ENCODE measurements at places on chromosomes 7 and 10.

DNA sequence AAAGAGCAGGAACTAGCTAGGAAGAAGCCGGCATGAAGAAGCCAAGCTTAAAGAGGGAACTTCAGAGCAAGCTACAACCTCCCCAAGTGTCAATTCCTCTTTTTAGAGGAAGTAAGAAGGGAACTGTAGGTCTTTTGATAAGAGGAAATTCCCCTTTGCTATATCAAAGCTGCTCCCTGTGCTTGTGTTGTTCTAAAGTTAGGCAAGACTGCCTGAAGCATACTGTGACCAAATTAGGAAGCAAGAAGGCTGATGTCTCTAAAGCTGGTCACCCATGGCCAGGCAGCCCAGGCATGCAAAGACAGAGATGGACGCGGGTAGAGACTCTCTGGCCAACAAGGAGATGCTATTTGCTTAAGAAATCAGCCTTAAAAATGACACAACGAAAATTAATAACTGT, 87.9 kb downstream of the RNF216 start:
- no peak for DNase-seq

DNA sequence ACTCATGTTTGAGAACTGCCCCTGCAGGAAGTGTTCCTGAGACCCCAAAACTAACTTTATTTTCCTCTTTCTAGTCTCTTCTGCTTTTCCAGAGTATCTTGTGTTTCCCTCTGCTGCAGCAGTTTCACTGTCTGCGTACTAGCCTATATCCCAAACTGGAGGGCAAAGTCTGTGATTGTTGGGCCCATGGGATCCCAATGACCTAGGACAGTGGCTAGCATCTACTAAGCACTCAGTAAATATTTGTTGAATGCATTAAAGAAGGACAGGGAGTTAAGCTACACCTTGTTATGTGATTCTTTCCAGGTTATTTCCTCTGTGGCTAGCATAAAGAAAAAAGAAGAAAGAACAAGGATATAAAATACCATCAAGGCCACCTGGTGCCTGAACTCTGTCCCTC, 210.6 kb upstream of the PHYHIPL start:
- DNase-seq, result no peak

DNA sequence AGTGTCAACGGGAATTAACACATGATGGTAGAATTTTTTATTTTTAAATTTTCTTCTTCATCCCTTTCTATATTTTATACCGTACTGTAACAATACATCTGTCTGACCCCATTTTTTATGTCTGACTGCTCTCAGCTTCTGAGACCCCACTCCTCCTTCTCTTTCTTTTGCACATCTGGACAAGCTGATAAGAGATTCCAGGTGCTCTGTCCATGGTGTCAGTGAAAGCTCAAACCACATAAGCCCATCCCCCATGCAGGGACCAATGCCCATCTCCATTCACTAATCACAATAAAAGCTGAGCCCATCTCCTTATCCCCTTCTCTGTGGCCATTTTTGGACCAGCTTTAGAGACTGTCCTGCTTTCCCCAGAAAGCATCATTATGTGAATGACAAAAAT, 8.7 kb downstream of the GSDME start:
- DNase-seq, result no peak

GRCh38 chr7:156230576-156230975, 410.0 kb upstream of the RNF32 start:
- no peak for DNase-seq

GRCh38 chr7:158076656-158077055, 511.0 kb downstream of the PTPRN2 start:
- DNase-seq, result no peak

- DNase-seq, result no peak
These were observed 603.4 kb downstream of the KCNMA1 start for GRCh38 chr10:77034240-77034639.

GRCh38 chr7:107267138-107267537, 98.3 kb downstream of the HBP1 start:
- no peak for DNase-seq

DNA sequence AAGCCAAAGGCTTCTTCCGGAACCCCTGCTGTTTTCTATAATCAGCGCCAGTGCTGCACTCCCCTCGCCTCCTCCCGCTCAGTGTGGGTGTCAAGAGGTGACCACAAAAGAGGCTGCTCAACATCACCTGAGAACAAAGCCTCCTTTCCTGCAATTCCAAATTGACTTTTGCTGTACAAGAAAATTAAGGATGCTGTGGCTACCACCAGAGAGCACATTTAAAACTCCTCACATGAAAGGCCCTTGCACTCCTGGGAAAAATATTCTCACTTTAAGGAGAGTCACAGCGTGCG, 96.4 kb downstream of the HIPK2 start:
- DNase-seq, result no peak

DNA sequence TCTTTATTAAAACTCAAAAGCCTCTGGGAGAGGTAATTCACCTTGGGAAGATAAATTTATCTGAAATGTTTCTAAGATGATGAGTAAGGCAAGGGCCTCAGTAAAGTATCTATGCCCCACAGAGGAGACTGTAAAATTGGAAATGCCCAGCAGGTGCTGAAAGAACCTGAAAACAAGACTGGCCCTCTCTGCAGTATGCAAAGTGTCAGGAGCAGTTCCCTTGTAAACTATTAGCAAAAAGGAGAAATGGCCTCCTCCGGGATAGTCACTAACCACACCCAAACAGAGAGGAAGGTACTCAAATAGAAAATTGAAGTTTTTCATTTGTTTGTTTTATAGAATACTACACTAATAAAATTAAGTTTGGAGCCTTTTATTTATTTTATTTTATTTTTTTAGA, 81.2 kb downstream of the FZD1 start:
- no peak for DNase-seq

DNA sequence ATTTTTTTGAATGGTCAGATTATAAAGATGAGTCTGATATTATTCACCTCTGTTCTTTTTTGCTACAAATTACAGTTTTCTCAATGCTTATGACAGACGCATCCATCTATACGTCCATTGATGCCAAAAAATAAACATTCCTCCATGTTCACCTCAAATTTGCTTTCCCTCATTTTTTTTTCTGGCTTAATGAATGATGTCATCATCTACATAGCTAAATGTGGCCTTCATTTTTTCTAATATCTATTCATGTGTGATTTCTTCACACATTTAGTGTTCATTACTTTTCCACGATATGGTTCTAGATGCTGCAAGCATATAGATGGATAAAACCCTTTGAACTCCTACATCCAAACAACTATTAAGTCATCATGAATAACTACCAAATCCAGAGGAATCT, 163.1 kb downstream of the MAGI2 start:
- DNase-seq, result no peak

- DNase-seq, result no peak
These were observed 308.7 kb downstream of the DNAJB6 start for GRCh38 chr7:157645539-157645938.

DNA sequence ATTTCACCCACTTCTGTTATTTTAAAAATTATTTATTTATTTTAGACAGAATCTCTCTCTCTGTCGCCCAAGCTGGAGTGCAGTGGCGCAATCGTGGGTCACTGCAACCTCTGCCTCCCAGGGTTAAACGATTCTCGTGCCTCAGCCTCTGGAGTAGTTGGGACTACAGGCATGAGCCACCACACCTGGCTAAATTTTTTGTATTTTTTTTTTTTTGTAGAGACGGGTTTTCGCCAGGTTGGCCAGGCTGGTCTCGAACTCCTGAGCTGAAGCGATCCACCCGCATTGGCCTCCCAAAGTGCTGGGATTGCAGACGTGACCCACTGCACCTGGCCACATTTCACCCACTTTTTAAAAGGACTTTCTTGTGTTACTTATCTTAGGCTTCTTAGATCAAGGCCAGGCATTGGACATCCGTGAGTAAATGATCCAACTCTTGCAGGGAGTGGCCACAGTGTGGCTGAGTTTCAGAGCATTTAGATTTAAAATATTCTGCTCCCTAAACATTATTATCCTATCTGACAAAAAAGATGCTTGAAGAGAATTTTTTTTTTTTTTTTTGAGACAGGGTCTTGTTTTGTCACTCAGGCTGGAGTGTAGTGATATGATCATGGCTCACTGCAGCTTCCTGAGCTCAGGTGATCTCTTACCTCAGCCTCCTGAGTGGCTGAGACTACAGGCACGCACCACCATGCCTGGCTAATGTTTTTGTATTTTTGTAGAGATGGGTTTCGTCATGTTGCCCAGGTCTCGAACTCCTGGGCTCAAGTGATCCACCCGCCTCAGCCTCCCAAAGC, 14.4 kb downstream of the SNX10 start:
- no peak for DNase-seq

- DNase-seq, result no peak
These were observed 20.5 kb upstream of the SLC16A12 start for GRCh38 chr10:89555688-89556445.

DNA sequence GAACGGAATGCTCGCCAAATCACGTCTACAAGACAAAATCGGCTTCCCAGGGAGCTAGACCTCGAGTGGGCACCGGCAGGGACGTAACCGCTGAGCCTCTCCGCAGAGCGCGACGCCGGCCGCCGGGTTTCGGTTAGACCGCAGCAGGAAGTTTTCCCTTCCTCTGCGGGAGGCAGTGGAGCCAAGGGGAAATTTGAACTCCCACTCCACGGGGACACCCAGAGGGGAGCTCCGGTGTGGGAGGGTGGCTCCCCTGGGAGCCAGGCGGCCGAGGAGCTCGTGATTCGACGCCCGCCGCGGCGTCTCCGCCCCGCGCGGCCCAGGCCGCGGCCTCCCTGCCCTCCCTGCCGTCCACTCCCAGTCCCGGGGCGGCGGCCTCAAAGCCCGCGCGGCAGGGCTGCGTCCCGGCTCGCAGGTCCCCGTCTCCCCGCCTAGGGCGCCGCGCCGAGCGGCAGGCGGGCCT, 426 bp downstream of the SYPL1 start:
- DNase-seq, result no peak

Measured in colonic mucosa (tissue), 4 donors.